Stromal cell of bone marrow (primary cell): ENCODE measurements at places on chromosomes 13 and 19.

DNA sequence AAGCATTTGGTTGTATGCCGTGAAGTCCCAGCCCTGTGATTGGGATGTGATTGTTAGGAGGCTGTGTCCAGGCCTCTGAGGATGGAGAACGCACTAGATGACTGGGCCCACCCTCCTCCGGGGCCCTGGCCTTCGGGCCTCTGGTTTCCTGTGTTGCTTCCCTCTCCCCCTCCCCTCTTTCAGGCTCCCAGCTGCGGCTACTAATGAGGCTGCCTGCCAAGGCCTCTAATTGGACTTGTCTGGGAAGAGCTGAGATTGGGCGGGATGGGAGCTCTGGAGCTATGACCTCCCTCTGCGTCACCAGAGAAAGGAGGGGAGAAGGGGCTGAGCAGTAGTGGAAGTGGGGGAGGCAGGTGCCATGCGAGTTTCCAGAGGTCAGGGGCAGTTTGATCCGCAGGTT is 9.9 kb downstream of the PTH2 start:
- DNase-seq: no peak

- DNase-seq: no peak
These were observed 666 bp downstream of the SAMD1 start for GRCh38 chr19:14089662-14090508.

- DNase-seq: no peak
These were observed 1.3 kb upstream of the PBX4 start for GRCh38 chr19:19619849-19620210.

DNA sequence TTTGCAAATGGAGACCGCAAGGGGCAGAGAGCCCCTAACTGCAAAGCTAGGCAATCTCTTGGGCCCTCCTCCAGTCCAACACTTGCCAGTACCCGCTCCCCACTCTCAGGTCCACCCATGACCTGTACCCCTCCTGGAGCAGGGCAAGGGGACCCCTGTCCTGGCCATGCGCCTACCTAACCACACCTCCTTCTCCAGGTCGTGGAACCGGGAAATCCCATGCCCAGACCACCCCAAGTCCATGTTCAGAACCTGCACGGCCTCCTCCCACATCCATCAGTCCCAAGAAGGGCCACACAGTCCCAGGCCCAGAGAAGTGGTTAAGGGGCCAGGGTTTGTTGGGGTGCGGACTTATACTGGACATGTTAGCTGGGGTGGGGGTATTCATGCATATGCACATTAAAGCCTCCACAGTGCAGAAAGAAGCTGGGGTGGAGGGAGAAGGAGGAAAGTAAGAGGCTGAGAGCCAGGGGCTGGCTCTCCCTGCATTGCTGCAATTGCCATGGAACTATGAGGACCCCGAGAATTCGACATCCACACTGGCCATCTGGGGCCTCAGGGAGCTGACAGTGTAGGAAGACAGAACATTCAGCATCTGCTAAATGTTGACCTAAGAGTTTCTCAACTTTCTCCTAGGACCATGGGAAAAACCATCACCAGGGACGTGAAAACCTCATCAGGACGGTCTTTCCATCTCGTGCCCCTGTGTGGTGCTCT is 39.0 kb downstream of the HSPH1 start:
- DNase-seq: no peak

GRCh38 chr13:39577838-39578491 is 25.0 kb downstream of the LHFPL6 start:
- no peak for DNase-seq

GRCh38 chr13:88585861-88586260 is 914.7 kb downstream of the SLITRK5 start:
- no peak for DNase-seq

- no peak for DNase-seq
These were observed 8.6 kb downstream of the C19orf25 start for GRCh38 chr19:1470305-1471009.
